ENCODE measurements at places on chromosomes 12 and 14. TPM values are rescaled to one million over a fixed set of nuclear protein-coding genes. Genes with fewer than 3 reads are reported as not detected.
A peak's percentile ranks its signal among the peaks of the same experiment; 100 is the strongest.

Gene KRT80
- 11.9 TPM for total RNA-seq

Gene HRK
- total RNA-seq: not detected

- H3K4me1 ChIP-seq: no peaks in the 10 kb centered on the region
- H3K27ac ChIP-seq: no peak overlapping the region
- no peak overlapping the region for H3K4me3 ChIP-seq
- DNase-seq: no peak
- H3K27me3 ChIP-seq: no peaks in the 10 kb centered on the region
Observed at GRCh38 chr12:128982933-128983332, 129.7 kb downstream of the GLT1D1 start.

DNA sequence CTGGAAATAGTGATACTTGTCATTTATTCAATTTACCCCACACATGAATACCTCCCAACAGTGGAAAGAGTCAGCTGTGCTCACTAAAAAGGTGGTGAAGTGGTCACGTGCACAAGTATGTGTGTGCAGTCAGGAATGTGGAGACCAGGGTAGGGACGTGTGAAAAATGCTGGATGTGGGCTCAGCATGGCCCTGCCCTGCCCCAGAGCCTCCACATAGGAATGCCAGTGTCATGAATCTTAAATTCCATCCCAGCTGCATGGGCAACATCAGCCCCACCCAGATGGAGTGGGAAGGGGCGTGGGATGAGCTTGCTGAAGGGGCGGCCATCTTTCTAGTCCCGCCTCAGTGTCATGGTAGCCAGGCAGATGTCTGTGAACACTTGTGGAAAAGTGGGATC, 87.7 kb downstream of the C12orf75 start:
- no peak overlapping the region for H3K4me3 ChIP-seq
- no peaks in the 10 kb centered on the region for H3K27me3 ChIP-seq
- H3K36me3 ChIP-seq: no peaks in the 10 kb centered on the region
- no peaks in the 10 kb centered on the region for H3K4me1 ChIP-seq
- DNase-seq: no peak

DNA sequence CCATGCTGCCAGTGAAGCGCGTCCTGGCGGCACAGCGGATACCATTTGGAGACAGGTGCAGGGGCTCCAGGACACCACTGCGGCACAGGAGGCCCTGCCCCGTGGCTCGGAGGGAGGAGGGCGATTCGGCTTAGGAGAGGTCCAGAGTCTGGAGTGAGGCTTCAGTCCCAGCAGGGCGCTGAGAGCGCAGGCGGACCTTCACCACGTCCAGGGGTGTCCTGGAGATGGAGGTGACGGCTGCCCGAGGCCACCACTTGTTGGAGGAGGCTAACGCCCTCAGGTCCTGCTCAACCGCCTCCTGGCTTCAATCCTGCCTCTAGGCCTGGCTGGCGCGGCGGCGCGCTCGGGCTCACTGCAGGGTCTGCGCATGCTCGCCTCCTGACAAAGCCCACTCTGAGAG, 45.7 kb downstream of the EIF2S3B start:
- H3K4me1 ChIP-seq: no peaks in the 10 kb centered on the region
- no peak overlapping the region for H3K4me3 ChIP-seq
- DNase-seq: no peak
- no peaks in the 10 kb centered on the region for H3K27me3 ChIP-seq

Gene KRT79
- not detected for total RNA-seq

- peaks cover 71% of the 10 kb centered on the region for H3K4me1 ChIP-seq
- peaks cover 4% of the 10 kb centered on the region for H3K36me3 ChIP-seq
- peak overlapping the region; percentile 94 for H3K4me3 ChIP-seq
- no peaks in the 10 kb centered on the region for H3K27me3 ChIP-seq
- H3K27ac ChIP-seq: peak overlapping the region; percentile 98
Observed at GRCh38 chr12:57518920-57519795, 1.2 kb downstream of the DDIT3 start.

Gene EVL
- total RNA-seq: 57.7 TPM
